Endothelial cell of umbilical vein (primary cell): ENCODE measurements at places on chromosomes 3 and 15.

DNA sequence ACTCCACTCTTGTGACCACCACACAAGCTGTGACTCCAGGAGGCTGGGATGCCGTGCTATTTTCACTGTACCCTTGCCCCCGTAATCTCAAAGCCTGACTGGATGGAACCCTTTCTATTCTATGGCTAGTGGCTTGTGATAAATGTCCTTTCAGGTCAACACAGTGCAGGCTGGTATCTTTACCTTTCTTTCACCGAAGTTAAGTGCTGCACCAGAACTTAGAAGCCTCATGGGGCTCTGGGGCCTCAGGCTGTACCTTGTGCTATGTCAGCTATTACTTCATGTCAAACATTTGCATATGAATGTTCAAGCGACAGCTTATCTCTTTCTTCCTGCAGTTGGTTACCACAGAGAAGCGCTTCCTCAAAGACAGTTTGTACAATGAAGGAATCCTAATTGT lies 66.8 kb downstream of the RPL39L start:
- no peaks in the 10 kb centered on the region for H3K4me1 ChIP-seq
- no peak overlapping the region for H3K27ac ChIP-seq
- DNase-seq = no peak
- peaks cover 51% of the 10 kb centered on the region for H3K36me3 ChIP-seq
- no peak overlapping the region for H3K4me3 ChIP-seq

- no peaks in the 10 kb centered on the region for H3K36me3 ChIP-seq
- no peaks in the 10 kb centered on the region for H3K27me3 ChIP-seq
- no peak overlapping the region for H3K4me3 ChIP-seq
- H3K4me1 ChIP-seq = no peaks in the 10 kb centered on the region
- H3K27ac ChIP-seq = no peak overlapping the region
Observed at GRCh38 chr3:175240921-175241320, 381.8 kb downstream of the NAALADL2 start.

- H3K4me1 ChIP-seq = no peaks in the 10 kb centered on the region
- H3K4me3 ChIP-seq = no peak overlapping the region
- no peaks in the 10 kb centered on the region for H3K27me3 ChIP-seq
- no peaks in the 10 kb centered on the region for H3K36me3 ChIP-seq
Observed at GRCh38 chr3:84980011-84980410, 21.2 kb downstream of the CADM2 start.

DNA sequence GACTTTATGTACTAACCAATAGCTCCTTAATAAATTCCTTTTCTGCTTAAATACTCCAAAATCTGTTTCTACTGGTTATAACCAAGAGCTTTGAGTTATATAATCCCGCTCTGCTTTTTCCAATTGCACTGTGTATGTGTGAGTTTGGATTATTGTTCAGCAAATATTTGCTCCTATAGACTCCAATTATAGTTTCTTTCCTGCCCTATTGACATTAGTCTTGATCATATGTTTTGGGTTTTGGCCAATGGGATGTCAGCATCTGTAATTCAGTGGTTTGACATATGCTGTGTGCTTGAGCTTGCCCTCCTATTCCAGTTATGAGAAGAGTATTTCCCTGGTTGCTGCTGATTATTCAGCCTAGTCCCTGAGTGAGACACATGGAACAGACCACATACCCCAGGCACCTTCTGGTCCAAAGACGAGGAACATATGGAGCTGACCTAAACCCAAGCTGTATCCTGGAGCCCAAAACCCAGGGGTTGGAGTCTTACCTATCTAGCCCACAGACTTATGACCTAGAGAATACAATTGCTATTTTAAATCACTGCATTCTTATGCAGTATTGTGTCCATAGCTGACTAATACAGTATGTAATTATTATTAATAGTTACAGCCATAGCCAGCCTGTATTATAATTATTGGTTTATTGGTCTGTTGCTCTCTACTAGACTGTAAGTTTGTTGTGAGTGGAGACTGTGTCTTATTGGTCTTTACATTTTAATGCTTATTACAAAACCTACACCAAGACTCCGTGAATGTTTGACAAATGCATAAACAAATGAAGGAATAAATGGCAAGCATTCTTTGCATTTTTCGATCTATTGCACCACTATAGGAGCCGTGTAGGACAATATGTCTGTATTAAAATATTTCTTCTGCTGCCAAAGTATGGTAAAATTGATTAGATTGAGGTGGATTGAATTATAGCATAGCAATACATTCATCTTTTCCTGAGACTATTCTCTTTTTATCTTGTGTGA lies 11.7 kb upstream of the ZNF280D start:
- no peak overlapping the region for H3K4me3 ChIP-seq
- no peaks in the 10 kb centered on the region for H3K4me1 ChIP-seq
- no peak for DNase-seq
- H3K36me3 ChIP-seq = no peaks in the 10 kb centered on the region
- no peak overlapping the region for H3K27ac ChIP-seq
- no peaks in the 10 kb centered on the region for H3K27me3 ChIP-seq

- no peak overlapping the region for H3K4me3 ChIP-seq
- no peaks in the 10 kb centered on the region for H3K27me3 ChIP-seq
- no peaks in the 10 kb centered on the region for H3K36me3 ChIP-seq
- no peak for DNase-seq
- no peaks in the 10 kb centered on the region for H3K4me1 ChIP-seq
Observed at GRCh38 chr15:70556151-70556741, 207.1 kb downstream of the UACA start.

GRCh38 chr3:156579427-156579851 lies 24.5 kb upstream of the SSR3 start:
- no peak for DNase-seq
- no peaks in the 10 kb centered on the region for H3K36me3 ChIP-seq
- no peak overlapping the region for H3K27ac ChIP-seq
- H3K27me3 ChIP-seq = no peaks in the 10 kb centered on the region
- no peak overlapping the region for H3K4me3 ChIP-seq
- H3K4me1 ChIP-seq = no peaks in the 10 kb centered on the region

DNA sequence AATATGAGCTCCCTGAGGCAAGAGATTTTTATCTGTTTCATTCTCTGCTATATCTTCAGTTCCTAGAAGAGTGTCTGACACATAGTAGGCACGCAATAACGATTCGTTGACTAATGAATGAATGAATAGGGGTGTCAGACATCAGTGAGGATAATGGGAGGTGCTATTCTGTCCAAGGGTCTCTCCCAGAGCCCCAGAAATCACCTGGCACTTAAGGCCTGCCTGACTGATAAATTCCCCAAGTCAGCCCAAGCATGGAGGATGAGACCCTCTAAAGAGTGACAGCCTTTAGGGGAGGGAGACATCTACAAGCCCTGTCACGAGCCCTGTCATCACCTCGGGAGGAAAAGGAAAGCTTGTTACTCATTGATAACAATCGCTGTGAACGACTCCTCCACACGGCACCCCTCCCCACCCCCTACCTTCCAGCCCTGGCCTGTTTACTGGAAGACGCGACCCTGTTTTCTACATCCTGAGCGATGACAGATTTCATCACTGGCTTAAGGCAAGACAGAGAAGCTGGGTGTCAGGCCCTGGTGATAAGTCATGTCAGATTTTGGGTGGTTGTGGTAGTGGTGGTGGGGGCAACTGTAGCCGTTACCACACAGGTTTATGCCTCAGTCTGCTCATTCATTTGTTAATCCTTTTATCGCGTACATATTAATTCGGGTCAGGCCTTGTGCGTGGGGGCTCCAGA lies 23.1 kb downstream of the BHLHE40 start:
- no peak overlapping the region for H3K27ac ChIP-seq
- H3K4me1 ChIP-seq = no peaks in the 10 kb centered on the region
- DNase-seq = no peak
- no peak overlapping the region for H3K4me3 ChIP-seq

DNA sequence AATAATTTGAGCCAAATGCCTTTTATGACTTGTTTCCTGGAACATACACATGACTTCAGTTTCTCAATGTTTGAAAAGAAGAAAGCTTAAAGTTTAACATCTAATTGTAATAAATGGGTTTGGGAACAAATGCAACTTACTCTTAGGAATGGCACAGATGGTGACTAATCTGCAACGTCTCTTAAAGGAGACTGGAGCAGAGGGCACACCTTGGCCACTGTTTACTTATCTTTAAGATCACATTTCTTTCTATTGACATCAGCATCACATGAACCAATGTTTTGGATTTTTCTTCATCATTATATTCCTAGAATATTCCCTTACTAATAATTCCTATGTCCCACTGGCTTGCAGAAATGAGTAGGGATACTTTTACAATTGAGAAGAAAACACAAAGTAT lies 229.5 kb downstream of the CHL1 start:
- no peaks in the 10 kb centered on the region for H3K27me3 ChIP-seq
- H3K27ac ChIP-seq = no peak overlapping the region
- no peaks in the 10 kb centered on the region for H3K4me1 ChIP-seq
- no peaks in the 10 kb centered on the region for H3K36me3 ChIP-seq
- DNase-seq = no peak

DNA sequence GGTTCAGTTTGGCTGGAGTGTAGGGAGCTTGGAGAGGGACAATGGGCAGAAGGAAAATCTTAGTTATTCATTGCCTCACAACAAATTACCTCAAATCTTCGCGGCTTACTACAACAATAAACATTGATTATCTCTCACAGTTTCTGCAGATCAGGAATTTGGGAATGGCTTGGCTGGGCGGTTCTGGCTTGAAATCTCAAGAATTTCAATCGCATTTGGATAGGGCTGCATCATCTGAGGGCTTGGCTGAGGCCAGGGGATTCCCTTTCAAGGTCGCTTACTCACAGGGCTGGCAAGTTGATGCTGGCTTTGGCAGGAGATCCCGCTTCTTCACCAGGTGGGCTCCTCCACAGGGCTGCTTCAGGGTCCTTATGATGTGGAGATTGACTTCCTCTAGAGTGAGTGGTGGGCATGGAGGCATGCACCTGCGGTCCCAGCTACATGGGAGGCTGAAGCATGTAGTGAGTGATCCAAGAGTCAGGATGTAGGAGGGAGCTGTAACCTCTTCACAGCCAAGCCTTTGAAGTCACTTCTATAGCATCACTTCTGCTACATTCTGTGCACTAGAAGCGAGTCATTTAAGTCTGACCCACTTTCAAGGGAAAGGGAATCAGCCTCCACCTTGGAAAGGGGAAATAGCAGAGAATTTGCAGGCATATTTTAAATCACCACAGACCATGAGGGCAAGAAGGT lies 63.1 kb downstream of the CDC25A start:
- H3K36me3 ChIP-seq = no peaks in the 10 kb centered on the region
- H3K27me3 ChIP-seq = no peaks in the 10 kb centered on the region

DNA sequence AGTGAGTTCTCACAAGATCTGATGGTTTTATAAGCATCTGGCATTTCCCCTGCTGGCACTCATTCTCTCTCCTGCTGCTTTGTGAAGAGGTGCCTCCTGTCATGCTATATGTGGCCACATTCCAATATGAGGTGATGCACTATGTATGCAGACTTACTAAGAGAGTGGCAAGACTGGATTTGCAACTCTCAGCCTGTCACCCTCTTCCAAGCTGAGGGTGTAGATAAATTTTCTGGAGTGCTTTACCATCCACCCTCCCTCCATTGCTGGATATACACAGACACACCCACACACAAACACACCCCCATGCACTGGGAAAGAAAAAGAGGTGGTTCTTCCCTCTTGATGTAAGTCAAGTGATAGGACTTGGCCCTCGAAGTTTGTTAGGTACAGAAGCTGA lies 30.2 kb upstream of the CHMP2B start:
- H3K27ac ChIP-seq = no peak overlapping the region
- no peak for DNase-seq
- no peaks in the 10 kb centered on the region for H3K27me3 ChIP-seq
- no peaks in the 10 kb centered on the region for H3K4me1 ChIP-seq

GRCh38 chr3:94259291-94259690 lies 196.4 kb downstream of the NSUN3 start:
- H3K27ac ChIP-seq = no peak overlapping the region
- no peaks in the 10 kb centered on the region for H3K27me3 ChIP-seq
- no peaks in the 10 kb centered on the region for H3K4me1 ChIP-seq
- H3K4me3 ChIP-seq = no peak overlapping the region
- no peaks in the 10 kb centered on the region for H3K36me3 ChIP-seq

DNA sequence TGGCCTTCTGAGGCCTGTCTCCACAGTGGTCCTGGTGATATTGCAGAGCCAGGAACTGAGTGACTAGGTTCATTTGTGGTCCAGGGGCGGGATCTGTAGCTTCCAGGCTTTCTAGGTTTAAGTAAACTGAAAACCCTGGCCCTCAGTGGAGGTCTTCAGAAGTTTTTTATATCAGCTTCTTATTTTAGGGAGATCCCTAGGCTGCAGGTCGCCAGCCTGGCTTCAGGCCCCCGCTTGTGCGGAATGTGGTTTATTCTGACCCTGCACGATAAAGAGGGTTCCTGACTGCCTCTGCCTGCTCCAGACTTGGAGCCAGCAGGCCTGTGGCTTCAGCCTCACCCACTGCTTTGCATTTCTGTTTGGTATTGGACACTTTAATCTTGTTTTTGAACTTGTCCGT lies 133.9 kb upstream of the PLXNA1 start:
- H3K36me3 ChIP-seq = no peaks in the 10 kb centered on the region
- no peak overlapping the region for H3K4me3 ChIP-seq
- no peak for DNase-seq
- H3K4me1 ChIP-seq = no peaks in the 10 kb centered on the region
- no peak overlapping the region for H3K27ac ChIP-seq

DNA sequence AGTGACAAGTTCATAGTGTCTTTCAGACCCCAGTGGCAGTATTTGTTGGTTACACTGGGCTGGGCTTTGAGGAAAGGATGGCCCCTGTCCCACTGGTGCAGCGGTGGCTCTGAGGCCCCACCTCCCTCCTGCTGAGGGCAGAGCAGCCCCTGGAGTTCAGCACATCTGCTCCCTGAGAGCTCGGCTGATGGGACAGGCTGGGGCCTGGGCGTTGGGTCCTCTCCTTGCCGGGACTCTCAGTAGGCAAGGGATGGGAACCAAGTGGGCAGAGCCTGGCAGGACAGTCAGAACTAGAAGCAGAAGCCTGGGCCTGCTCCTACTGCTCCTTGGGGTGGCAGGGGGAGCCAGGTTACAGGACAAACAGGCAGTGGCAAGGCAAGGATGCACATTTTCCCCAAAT lies 114.5 kb downstream of the NUP210 start:
- no peak overlapping the region for H3K4me3 ChIP-seq
- DNase-seq = no peak
- no peaks in the 10 kb centered on the region for H3K27me3 ChIP-seq

DNA sequence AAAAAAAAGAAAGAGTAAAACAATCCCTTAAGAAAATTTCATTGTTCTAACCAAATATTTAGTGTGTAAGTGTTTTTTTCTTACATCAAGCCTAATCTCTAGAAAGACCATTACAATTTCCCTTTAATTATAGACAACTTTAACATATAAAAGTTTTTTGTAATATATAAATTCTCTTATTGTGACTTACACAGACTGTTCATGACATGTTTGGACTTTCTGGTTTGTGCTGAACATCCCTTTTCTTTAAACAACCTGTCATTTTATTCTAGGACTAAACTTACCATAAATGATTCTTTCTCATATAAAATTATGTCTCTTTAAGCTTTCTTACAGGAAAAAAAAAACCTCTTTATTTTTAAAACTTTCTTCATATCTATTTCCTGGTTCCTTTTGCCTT lies 13.0 kb upstream of the BTLA start:
- H3K4me1 ChIP-seq = no peaks in the 10 kb centered on the region
- no peak overlapping the region for H3K27ac ChIP-seq
- DNase-seq = no peak
- no peaks in the 10 kb centered on the region for H3K36me3 ChIP-seq

- no peaks in the 10 kb centered on the region for H3K4me1 ChIP-seq
- H3K27ac ChIP-seq = no peak overlapping the region
- no peak for DNase-seq
- H3K4me3 ChIP-seq = no peak overlapping the region
Observed at GRCh38 chr3:73546961-73547360, 77.8 kb downstream of the PDZRN3 start.

- H3K27me3 ChIP-seq = peaks cover 2% of the 10 kb centered on the region
- no peaks in the 10 kb centered on the region for H3K36me3 ChIP-seq
- no peak overlapping the region for H3K27ac ChIP-seq
- H3K4me3 ChIP-seq = no peak overlapping the region
Observed at GRCh38 chr3:28840976-28841376, 439.9 kb upstream of the RBMS3 start.
